ENCODE measurements at places on chromosomes 16 and 17. TPM values are rescaled to one million over a fixed set of nuclear protein-coding genes. Genes with fewer than 3 reads are reported as not detected.

- H3K36me3 ChIP-seq = peaks cover 13% of the 10 kb centered on the region
- peaks cover 7% of the 10 kb centered on the region for H3K4me1 ChIP-seq
- DNase-seq = no peak
- H3K4me3 ChIP-seq = peak overlapping the region; percentile 70
- H3K27me3 ChIP-seq = no peaks in the 10 kb centered on the region
Measured at GRCh38 chr16:31179219-31179746, 656 bp upstream of the FUS start.

DNA sequence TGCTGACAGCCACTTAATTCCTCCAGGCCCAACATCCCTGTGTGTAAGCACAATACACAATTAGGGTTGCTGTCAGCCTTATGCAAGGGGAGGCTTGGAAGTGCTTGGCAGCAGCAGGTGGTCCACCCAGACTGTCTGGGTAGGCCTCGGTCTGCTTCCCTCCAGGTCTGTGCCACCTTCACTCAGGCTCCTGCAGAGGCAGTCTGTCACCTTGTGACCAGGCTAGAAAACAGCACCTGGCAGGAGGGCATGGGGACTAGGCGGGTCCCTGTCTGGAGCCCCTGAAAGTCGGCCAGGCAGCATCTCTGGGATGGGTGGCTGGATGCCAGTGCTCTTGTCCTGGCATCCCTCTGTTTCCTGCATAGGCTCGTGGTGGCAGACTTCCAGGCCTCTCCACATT lies 578.1 kb downstream of the KCNJ18 start:
- H3K27me3 ChIP-seq = no peaks in the 10 kb centered on the region
- no peak for DNase-seq
- H3K27ac ChIP-seq = no peak overlapping the region
- no peaks in the 10 kb centered on the region for H3K36me3 ChIP-seq

- H3K27ac ChIP-seq = no peak overlapping the region
- no peaks in the 10 kb centered on the region for H3K27me3 ChIP-seq
- no peak overlapping the region for H3K4me3 ChIP-seq
- no peaks in the 10 kb centered on the region for H3K4me1 ChIP-seq
- no peaks in the 10 kb centered on the region for H3K36me3 ChIP-seq
- no peak for DNase-seq
Measured at GRCh38 chr16:13896543-13897182, 23.3 kb upstream of the ERCC4 start.

GRCh38 chr16:64397945-64398508 lies 723.8 kb downstream of the CDH11 start:
- no peak overlapping the region for H3K27ac ChIP-seq
- H3K4me1 ChIP-seq = no peaks in the 10 kb centered on the region
- no peak for DNase-seq

DNA sequence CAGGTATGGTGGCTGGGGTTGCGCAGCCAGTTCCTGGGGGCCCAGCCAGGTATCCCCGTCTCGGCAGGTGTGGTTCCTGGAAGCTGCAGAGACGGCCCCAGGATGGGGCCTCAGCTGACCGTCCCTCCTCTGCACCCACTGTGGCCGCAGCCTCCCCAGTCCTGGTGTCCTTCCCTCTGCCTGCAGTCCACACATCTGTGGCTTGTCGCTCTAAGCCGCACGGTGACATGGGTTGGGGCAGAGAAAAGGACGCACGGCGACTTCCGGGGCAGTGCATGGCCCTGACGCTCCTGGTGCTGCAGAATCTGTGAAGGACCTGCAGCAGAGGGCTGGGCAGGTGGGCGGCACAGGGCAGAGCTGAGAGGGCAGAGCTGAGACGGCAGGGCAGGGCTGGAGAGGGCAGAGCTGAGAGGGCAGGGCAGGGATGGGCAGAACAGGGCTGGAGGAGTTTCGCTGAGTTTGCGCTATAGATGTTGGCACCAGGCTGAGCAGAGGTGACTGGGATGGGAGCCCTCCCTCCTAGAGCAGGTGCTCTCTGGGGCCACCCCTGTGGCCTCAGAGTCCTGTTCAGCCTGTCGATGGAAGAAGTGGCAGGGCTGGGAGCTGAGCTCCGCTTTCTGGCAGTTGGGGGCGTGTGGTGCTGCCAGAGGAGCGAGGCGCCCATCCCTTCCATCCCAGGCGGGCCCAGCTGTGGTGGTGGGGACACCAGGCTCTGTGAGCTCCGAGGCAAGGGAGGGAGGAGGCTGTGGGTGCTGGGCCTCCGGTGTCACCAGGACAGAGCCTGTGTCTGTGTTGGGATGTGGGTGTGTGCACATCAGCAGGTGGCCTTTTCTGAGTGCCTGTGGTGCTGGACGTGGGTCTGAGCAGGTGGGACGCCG lies 23.0 kb downstream of the TSC2 start:
- no peak overlapping the region for H3K4me3 ChIP-seq
- H3K27ac ChIP-seq = no peak overlapping the region
- H3K36me3 ChIP-seq = peaks cover 18% of the 10 kb centered on the region
- no peaks in the 10 kb centered on the region for H3K27me3 ChIP-seq

- H3K4me3 ChIP-seq = no peak overlapping the region
- peaks cover 60% of the 10 kb centered on the region for H3K27me3 ChIP-seq
- no peak for DNase-seq
- no peak overlapping the region for H3K27ac ChIP-seq
- H3K4me1 ChIP-seq = peaks cover 4% of the 10 kb centered on the region
Measured at GRCh38 chr17:47728214-47728877, 4.7 kb upstream of the TBX21 start.

DNA sequence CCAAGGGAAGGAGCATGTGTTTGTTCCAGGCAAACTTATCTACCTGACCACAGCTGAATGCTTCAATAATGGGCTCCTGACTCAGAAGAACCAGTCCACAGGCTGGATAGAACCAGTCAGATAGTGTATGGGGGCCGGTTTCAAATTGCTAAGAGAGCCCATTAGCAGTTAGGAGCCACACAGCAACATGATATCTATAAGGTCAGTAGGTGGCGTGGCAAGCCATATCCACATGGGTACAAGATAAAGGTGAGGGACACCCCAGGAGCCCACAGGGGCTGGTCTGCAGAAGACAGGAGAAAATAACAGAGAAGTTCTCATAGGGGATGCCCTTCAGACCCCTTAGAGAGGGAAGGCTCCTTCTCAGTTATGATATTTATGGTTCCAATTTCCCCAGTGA lies 31.6 kb upstream of the CDRT15 start:
- no peaks in the 10 kb centered on the region for H3K27me3 ChIP-seq
- no peak for DNase-seq
- no peak overlapping the region for H3K4me3 ChIP-seq
- H3K36me3 ChIP-seq = no peaks in the 10 kb centered on the region
- no peaks in the 10 kb centered on the region for H3K4me1 ChIP-seq
- no peak overlapping the region for H3K27ac ChIP-seq

DNA sequence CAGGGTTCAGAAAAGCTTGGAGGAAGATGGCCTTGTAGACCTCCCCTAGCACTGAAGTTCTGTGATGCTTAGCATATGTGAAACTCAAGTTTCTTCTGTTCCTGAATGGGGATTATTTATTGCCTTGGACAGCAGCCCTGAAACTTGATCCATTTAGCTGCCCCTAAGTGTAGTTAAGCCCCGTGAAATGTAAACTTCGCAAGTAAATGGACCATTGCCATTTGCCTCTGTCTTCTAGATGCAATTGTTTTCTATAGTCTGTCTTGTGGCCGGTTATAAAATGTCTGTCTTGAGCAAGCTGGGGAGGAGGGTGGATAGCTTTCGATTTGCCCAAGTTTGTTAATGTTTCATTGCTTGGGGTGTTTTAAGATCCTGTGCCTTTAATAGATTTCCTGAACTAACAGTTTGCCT lies 261.8 kb downstream of the CDH13 start:
- no peaks in the 10 kb centered on the region for H3K27me3 ChIP-seq
- peak; percentile 64 for DNase-seq
- H3K4me3 ChIP-seq = no peak overlapping the region
- H3K27ac ChIP-seq = no peak overlapping the region
- no peaks in the 10 kb centered on the region for H3K36me3 ChIP-seq

GRCh38 chr16:85199069-85199725 lies 86.9 kb upstream of the CIBAR2 start:
- DNase-seq = peak; percentile 22
- no peaks in the 10 kb centered on the region for H3K27me3 ChIP-seq
- no peaks in the 10 kb centered on the region for H3K36me3 ChIP-seq

- no peaks in the 10 kb centered on the region for H3K27me3 ChIP-seq
- no peaks in the 10 kb centered on the region for H3K36me3 ChIP-seq
- no peaks in the 10 kb centered on the region for H3K4me1 ChIP-seq
- H3K27ac ChIP-seq = no peak overlapping the region
- H3K4me3 ChIP-seq = no peak overlapping the region
Measured at GRCh38 chr16:58107228-58107627, 22.0 kb downstream of the CFAP20 start.

- no peaks in the 10 kb centered on the region for H3K4me1 ChIP-seq
- H3K4me3 ChIP-seq = no peak overlapping the region
- DNase-seq = no peak
- no peaks in the 10 kb centered on the region for H3K36me3 ChIP-seq
- H3K27me3 ChIP-seq = no peaks in the 10 kb centered on the region
Measured at GRCh38 chr17:29247219-29247618, 560 bp downstream of the CRYBA1 start.

DNA sequence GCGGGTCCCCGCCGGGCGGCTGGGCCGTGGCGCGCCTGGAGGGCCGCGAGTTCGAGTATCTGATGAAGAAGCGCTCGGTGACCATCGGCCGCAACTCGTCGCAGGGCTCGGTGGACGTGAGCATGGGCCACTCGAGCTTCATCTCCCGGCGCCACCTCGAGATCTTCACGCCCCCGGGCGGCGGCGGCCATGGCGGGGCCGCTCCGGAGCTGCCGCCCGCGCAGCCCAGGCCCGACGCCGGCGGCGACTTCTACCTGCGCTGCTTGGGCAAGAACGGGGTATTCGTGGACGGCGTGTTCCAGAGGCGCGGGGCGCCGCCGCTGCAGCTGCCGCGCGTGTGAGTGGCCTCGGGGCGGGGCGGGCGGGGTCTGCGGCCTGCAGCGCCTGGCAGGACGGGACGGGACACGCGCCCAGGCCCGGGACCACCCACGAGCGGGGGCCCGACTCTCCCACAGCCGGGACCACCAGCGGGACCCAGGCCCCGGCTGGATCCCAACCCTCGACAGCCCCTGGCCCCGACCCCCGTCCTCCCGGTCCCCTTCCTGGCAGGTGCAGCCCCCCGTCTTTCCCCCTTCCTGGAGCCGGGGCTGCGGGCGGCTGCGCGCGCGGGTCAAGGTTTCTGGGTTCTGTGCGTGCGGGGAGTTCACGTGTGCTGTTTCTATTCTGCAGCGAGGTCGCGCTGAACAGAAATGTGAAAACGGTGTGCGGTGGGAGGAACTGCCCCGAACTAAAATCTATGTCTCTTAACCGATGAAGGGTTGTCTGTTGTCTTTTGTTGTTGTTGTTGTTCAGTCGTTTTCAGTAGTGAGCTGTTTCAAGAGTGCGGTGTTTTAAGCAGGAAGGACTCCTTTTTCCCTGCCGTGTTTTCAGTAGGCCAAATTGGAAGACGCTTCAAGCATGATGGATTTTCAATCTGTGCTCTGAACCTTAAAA lies 705 bp downstream of the FOXK2 start:
- DNase-seq = peak; percentile 65
- H3K27ac ChIP-seq = peak overlapping the region; percentile 59
- H3K4me1 ChIP-seq = peaks cover 11% of the 10 kb centered on the region
- peak overlapping the region; percentile 72 for H3K4me3 ChIP-seq

- H3K4me3 ChIP-seq = peak overlapping the region; percentile 55
- H3K27me3 ChIP-seq = peaks cover 38% of the 10 kb centered on the region
- no peaks in the 10 kb centered on the region for H3K4me1 ChIP-seq
- H3K27ac ChIP-seq = no peak overlapping the region
- DNase-seq = no peak
Measured at GRCh38 chr17:62626719-62627218, 701 bp upstream of the MRC2 start.

- peak; percentile 22 for DNase-seq
- peaks cover 9% of the 10 kb centered on the region for H3K27me3 ChIP-seq
- peaks cover 10% of the 10 kb centered on the region for H3K4me1 ChIP-seq
- no peak within 1 kb of the TSS for H3K4me3 ChIP-seq
- no peaks in the 10 kb centered on the region for H3K36me3 ChIP-seq
Measured at GRCh38 chr17:44170499-44171201, at the start of gene ASB16. TSS of gene ASB16 (plus strand) at chr17:44170704. CDS start at chr17:44170790, 86 bp downstream.

DNA sequence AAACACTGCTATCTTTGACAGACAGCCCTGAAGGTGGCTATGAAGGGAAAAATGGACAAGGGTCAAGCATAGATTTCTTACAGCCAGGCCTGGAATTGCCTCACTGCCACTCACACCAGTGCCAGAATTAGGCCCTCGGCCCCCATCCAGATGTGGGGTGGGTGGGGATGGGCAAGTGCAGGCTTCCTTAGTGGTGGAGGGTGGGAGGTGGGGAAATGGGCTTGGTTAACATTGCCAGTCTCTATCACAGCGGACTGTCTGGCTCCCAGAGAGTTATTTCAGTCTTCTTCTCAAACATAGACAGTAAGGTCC lies 24.9 kb downstream of the B9D1 start:
- H3K27ac ChIP-seq = no peak overlapping the region
- H3K36me3 ChIP-seq = no peaks in the 10 kb centered on the region
- peaks cover 2% of the 10 kb centered on the region for H3K4me1 ChIP-seq
- H3K4me3 ChIP-seq = no peak overlapping the region
- peak; percentile 66 for DNase-seq

GRCh38 chr17:28491860-28492259 lies 14.3 kb upstream of the FOXN1 start:
- H3K36me3 ChIP-seq = peaks cover 24% of the 10 kb centered on the region
- H3K27ac ChIP-seq = no peak overlapping the region

CHST4 gene
- not detected for polyA plus RNA-seq

CDH3 gene
- 1.4 TPM for polyA plus RNA-seq

DNAH3 gene
- polyA plus RNA-seq = not detected

SEPTIN12 gene
- polyA plus RNA-seq = not detected

SCGB1C2 gene
- polyA plus RNA-seq = not detected

FOXC2 gene
- polyA plus RNA-seq = not detected

DRC7 gene
- polyA plus RNA-seq = not detected

CBFA2T3 gene
- 1.4 TPM for polyA plus RNA-seq

MT1F gene
- polyA plus RNA-seq = 189 TPM

RGS11 gene
- 20.1 TPM for polyA plus RNA-seq

KIF19 gene
- polyA plus RNA-seq = 0.45 TPM

TLCD1 gene
- 12.1 TPM for polyA plus RNA-seq

NOG gene
- not detected for polyA plus RNA-seq

ABCA9 gene
- 2.4 TPM for polyA plus RNA-seq

B9D1 gene
- polyA plus RNA-seq = 2.2 TPM

PIMREG gene
- polyA plus RNA-seq = 1.9 TPM
